Mesenteric fat pad (tissue), 1 donor: ENCODE measurements at places on chromosomes 5 and 9. TPM values are rescaled to one million over a fixed set of nuclear protein-coding genes. Genes with fewer than 3 reads are reported as not detected.

OR1Q1 gene
- not detected for total RNA-seq

ZNF462 gene
- total RNA-seq: 45.2 TPM

GRIN3A gene
- 0.06 TPM for total RNA-seq

TLX3 gene
- not detected for total RNA-seq
